ENCODE measurements at places on chromosomes 3 and 15. TPM values are rescaled to one million over a fixed set of nuclear protein-coding genes. Genes with fewer than 3 reads are reported as not detected.

Gene KNG1
- total RNA-seq: 116 TPM

Gene ERICH6
- total RNA-seq: not detected

Gene PLXNB1
- 202 TPM for total RNA-seq

Gene PRICKLE2
- 50.5 TPM for total RNA-seq

Gene VGLL3
- 7.5 TPM for total RNA-seq

Gene GATA2
- total RNA-seq: 45.6 TPM

Gene SERPINI2
- total RNA-seq: 0.82 TPM

Gene PLCB2
- total RNA-seq: 14.3 TPM

Gene FOXB1
- not detected for total RNA-seq

Gene THRB
- 22.3 TPM for total RNA-seq

Gene ACTRT3
- total RNA-seq: 3.0 TPM
